ENCODE measurements at places on chromosomes 4 and X.

DNA sequence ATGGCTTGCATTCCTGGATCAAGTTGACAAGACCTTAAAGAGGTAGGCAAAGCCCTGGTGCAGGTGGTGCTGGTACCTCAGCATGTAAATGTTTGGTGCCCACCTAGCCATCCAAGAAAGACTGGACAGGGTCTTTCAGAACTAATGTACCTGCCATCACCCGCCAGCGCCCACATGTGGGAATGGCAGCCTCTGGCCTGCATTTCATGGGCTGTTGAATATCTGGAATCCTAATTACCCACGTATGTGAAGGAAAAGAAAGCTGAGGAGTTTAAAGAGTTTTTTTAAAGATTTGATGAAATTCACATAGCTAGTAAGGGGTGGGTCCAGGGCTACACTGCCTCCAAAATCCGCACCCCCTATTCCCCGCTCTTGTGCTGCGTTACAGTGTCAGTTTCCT is 8.6 kb upstream of the CCDC149 start:
- no peak for DNase-seq

- no peak for DNase-seq
Measured at GRCh38 chr4:164876700-164877324, at the start of gene APELA. Gene APELA, plus strand, starts transcription at chr4:164877178. Its CDS starts 154 bp downstream, at chr4:164877332.

GRCh38 chrX:30283456-30284200 is 25.6 kb downstream of the NR0B1 start:
- DNase-seq, result peak; percentile 94

- DNase-seq, result no peak
Measured at GRCh38 chr4:188409851-188410250, 270.6 kb downstream of the TRIML1 start.

GRCh38 chr4:168449719-168450452 is 30.4 kb downstream of the DDX60L start:
- no peak for DNase-seq

DNA sequence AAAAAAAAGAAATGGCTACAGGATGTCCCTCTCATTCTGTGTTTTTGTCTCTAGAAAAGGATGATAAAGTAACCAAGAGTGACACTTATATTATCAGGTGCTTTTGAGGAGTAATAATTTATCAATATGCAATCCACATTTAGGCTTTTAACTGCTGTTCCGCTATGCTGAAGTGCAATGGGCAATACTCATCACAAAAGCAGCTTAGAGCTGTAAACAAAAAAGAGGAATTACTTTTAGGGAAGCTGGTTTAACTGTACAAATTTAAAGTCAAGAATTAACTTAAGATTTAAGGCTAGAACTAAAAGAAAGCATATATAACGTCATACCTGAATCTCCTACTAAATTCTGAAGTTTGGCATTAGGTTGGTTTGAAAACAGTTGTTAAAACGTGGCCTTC is 93.5 kb upstream of the DDX3X start:
- DNase-seq, result no peak

- DNase-seq, result no peak
Measured at GRCh38 chr4:163139048-163139447, 27.6 kb downstream of the NAF1 start.

GRCh38 chr4:165711436-165711835 is 161.6 kb upstream of the TLL1 start:
- no peak for DNase-seq

GRCh38 chr4:105596684-105597083 is 44.3 kb downstream of the ARHGEF38 start:
- DNase-seq, result no peak

DNA sequence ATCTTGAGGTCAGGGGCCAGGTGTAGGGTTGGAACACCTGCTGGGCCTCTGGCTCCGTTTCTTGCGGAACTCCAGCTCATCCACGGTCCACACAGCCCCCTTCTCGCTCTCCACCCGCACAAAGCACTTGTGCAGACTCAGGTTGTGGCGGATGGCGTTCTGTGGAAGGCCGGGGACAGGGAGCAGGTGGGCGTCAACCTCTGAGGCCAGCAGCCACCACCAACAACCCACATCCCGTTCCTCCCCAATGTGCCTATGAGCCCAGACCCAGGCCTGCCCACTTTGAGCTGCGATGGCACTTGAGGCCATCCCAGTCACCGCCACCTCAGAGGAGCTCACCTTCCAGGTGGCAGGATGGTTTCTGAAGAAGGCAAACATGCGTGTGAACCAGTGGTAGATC is 13.2 kb downstream of the FOXP3 start:
- no peak for DNase-seq

DNA sequence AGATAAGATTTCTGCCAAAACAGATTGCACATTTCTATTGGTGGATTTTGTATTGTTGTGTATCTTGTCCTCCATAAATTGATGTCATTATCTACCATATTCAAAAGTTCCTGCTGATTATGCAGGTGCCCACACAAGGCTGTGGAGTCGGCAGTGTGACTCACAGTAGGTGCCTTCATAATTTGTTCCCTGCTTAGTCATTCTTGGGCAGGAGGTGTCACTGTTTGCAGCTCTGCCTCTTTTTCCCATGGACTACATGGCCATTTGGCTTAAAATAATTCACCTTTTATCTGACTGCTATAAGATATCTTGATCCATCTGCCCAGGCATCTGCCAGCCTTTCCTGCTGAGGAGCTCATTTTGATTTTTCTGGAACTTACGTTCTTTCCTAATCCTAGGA is 33.6 kb upstream of the ENPEP start:
- no peak for DNase-seq

- DNase-seq, result no peak
Measured at GRCh38 chrX:112051576-112051975, 31.0 kb downstream of the TRPC5 start.

DNA sequence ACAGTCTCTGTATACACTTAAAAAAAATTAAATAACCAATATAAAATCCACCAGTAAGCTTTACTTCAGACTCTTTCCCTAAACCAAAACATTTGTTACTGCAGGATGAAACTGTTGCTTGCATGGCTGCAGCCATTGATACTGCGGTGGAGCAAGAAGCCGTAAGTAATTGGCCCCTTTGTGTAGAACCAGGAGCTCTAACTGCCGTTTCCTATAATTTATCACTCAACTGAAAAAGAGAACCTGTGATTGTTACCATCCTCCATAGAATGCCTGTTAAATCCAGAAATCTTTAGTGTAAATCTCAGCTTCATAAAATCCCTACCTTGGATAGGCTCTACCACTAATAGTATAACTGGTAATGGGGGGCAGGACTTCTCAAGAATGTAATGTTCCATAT is 62.6 kb downstream of the KIF4A start:
- DNase-seq, result no peak

GRCh38 chrX:49192722-49193328 is 6.7 kb upstream of the PRICKLE3 start:
- DNase-seq, result no peak

- DNase-seq, result no peak
Measured at GRCh38 chr4:108466936-108467902, 153.2 kb upstream of the RPL34 start.

DNA sequence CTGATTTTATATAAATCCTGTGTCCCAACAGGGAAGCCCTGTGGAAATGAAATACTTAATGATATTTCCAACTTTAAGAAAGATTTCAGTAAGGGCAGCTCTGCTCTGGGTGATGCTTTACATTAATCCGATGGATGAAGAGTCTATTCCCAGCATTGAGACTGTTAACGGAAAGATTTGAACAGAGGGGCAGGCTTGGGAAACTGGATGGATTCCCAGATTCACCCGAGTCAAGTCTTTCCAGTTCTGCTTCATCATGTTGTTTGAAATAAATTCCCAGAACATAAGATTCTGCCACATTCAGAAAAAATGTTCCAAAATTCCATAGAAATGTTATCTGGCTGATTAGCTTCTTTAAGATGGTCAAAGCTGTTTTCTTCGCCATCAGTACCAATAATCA is 246.0 kb downstream of the FBXW7 start:
- DNase-seq, result no peak

DNA sequence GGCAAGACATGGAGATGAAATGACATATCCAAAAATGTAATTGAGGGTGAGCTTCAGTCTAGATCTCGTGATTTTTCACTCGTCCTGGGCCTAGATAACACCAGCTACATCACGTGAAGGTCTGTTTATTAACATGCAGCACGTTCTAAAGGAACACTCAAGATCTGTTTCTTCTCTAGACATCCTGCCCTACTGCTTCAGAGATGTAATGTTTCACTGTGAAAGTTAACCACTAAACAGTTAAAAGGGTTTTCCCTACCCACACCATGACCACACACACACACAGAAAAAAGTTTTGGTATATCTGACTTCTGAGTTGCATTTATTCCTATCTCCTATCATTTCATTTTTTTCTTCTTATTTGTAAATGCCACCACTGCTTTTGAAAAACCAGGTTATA is 52.3 kb upstream of the SMIM31 start:
- no peak for DNase-seq

- DNase-seq, result no peak
Measured at GRCh38 chr4:123443401-123444289, 47.0 kb downstream of the SPRY1 start.

- no peak for DNase-seq
Measured at GRCh38 chr4:188960411-188961093, 821.3 kb downstream of the TRIML1 start.

- DNase-seq, result no peak
Measured at GRCh38 chr4:143359644-143360193, 23.0 kb downstream of the GAB1 start.

DNA sequence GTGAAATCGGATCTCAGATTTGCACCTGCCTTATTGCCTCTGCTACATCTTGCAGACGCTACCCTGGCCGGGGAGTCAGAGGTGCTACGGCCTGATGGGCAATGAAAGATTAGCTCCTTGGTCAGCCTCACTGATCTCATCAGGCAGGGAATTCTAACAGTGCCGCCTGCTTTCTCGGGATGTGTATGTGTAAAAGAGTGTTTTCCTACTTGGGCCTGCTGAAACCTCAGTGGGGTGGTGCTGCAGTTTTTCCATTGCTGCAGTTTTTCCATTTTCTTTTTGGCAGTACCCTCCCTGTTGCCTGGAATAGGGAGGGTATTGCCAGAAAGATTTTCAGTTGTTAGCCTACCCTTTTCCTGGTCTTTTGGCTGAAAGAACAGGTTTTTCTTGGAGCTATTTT is 117.5 kb downstream of the CDKL5 start:
- DNase-seq, result no peak

DNA sequence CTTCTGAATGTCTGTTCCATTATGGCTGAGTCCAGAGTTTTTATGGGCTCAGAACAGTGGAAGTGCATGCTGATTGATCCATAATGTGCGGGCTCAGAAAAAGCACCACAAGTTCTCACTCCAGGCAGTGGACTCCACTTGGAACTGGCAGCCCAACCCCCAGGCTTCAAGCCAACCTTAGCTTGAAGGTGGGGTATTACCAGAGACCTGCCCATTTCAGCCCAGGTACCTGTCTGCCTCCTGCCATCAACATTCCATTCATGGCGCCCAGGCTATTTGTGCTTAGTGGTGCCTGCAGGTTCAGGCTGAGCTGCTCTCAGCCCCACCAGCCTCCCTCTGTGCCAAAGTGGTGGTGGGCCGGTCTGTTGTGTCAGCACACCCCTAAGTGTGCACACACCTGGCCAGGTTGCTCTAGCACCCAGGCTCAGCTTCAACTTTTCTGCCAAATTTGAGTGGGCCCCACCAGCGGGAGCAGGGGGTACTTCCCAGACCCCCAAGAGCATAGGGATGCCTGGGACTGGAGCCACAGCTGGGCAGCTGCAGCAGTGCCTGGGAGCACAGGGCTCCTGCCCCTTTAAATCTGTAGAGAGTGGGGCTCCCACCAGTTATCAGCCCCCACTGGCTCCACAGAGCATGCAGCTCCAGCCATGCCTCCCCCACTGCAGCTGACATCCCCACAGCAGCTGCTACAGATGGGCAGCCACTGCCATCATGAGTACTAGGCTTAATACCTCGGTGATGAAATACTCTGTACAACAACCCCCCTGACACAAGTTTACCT is 1025.3 kb downstream of the PCDH19 start:
- DNase-seq, result no peak

GRCh38 chr4:145153181-145153903 is 27.0 kb downstream of the OTUD4 start:
- no peak for DNase-seq

DNA sequence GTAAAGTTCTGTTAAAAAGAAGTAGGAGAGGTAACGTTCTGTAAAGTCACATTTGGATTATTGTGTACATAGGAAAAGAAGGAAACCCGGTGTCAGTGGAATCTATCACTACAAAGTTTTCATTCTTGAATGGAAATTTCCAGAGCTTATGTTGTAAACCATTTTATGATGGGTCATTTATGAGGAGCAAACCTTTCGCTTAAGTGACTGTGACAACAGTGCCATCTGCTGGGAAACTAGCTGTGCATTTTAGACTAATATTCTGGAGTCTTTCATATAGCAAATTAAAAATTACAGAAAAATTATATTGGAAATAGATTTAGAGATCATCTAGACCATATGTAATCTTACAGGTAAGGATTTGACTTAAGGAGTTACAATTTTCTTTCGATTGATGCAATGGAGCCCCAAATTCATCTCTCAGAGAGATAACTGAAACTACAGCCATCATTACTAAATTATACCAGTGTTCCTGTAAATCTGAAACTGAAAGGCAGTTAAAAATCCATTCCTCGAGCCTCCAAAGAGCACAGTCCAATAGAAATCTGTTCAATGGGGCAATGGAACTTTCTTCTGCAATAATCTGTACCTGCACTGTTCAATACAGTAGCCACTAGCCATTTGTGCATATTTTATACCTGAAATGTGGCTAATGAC is 26.9 kb downstream of the ASB9 start:
- peak; percentile 54 for DNase-seq

GRCh38 chr4:141246683-141247429 is 26.2 kb downstream of the ZNF330 start:
- DNase-seq, result no peak

- no peak for DNase-seq
Measured at GRCh38 chr4:40874331-40874730, 124.6 kb downstream of the NSUN7 start.

DNA sequence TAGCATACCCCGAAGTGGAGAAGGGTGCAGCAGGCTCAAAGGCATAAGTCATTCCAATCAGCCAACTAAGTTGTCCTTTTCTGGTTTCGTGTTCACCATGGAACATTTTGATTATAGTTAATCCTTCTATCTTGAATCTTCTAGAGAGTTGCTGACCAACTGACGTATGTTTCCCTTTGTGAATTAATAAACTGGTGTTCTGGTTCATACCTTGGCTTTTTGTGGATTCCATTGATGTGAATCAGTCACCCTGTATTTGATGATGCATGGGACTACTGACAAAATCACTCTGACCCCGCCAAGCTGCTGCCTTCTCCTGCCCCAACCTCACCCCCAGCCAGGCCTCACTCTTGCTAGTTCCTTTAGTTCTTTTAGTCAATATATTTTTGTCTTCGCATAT is 32.7 kb downstream of the F9 start:
- DNase-seq, result no peak

GRCh38 chr4:3671571-3672464 is 94.4 kb upstream of the ADRA2C start:
- DNase-seq, result peak; percentile 26

All from NCI-H460 (cell line).